ENCODE measurements at places on chromosomes 12 and 14.

- no peak for DNase-seq
These were observed 747 bp upstream of the DACT1 start for GRCh38 chr14:58637040-58637390.

DNA sequence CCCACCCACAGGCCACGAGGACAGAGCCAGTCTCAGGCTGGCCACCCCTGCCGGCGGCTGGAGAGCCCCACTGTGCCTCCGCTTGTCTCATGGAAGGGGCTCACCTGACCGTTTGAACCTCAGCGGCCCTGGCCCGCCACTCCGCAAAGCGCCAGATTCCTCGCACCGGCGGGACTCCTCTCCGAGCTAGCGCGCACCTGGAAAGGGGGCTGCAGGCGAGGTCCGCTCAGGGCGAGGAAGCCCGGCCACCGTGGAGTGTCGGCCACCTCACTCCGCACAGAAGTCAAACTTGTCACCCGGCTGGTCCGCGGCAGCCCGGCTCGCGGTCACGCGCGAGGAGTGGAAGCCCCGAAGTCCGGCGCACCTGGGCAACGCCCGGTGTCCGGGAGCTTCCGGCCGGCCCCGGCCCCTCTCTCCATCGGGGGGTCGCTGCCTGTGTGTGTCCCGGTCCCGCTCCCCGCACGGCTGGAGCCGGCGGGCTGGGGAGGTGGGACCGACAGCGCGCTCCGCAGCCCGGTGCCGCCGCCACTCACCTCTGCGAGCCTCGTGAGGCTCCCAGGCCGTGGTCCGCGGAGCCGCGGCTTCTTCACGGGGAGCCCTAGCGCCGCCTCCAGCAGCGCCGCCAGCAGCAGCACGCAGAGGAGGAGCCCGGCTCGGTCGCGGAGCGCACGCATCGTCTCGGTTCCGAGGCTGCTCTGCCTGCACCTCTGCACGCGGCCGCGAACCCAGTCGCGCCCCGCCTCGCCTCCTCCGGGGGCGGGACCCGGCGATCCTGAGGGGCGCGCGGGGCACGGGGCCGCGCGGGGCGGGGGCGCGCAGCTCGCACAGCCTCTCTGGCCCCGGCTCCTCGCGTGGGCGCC, at the start of gene ISM2:
Gene ISM2 (minus strand): TSS at position 697 of the 860 bp plus-strand sequence. CDS start 23 bp downstream, at position 674.
- DNase-seq, result peak; percentile 7

DNA sequence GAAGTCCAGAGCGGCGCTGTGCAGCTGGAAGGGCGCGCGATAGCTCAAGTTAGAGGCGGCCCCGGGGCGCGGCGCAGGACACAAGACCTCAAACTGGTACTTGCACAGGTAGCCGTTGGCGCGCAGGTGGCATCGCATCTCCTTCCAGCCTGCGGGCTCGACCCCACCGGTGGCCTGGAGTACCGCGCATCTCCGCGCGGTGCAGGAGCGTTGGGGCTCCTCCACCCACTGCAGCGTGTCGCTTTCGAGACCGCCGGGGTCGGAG, 553 bp downstream of the CLEC14A start:
- DNase-seq, result no peak

- no peak for DNase-seq
These were observed 111.9 kb downstream of the PAX9 start for GRCh38 chr14:36773558-36773957.

DNA sequence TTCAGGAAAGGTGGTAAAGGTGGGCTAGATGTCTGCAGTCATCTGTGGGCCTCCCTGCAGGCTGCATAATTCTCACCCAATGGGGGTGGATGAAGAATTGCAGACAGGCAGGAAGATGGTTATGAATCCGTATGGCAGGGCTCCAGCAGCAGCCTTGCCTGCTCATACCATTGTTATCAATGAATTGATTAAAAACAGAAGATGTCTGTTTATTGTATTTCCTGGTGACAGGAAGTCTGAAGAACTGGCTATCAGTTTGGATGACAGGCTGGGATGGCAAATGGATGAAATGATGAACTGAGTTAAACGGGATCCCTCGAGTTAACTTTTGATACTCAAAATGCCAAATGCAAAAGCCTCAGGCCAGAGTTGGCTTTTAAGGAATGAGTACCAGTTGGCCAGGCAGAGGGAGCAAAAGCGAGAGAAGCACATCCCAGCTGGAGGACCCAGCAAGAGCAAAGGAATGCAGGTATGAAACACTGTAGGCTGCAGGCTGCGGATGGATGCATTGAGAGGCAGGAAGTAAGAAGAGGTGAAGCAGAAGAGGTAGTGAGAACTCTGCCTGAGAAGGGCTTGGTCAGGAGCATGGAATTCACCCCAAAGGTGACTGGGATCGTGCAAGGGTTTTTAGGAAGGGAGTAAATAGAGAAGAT, 550.0 kb upstream of the TBX3 start:
- no peak for DNase-seq

DNA sequence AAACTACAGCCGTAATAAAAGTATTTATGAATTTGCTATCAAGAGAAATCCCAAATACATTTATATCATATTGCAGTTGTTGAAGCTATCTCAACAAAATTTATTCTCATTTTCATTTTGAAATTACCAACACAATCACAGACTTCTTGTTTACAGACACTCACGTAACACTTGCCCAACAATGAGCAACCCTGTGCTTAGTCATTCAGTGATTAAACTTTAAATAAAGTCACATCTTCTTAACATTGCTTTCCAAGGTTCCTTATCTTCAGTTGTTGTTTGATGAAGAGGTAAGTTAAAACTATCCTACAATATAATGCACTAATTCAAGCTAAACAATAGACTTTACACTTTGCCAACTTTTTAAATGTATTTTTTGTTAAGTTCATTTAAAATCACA, 601.8 kb downstream of the SLC16A7 start:
- no peak for DNase-seq

- DNase-seq, result no peak
These were observed 17.3 kb downstream of the MAP3K9 start for GRCh38 chr14:70791971-70792370.

GRCh38 chr12:122471324-122472226, 29.2 kb downstream of the ZCCHC8 start:
- peak; percentile 3 for DNase-seq

GRCh38 chr12:120388691-120389481, 19.9 kb upstream of the MSI1 start:
- peak; percentile 55 for DNase-seq

GRCh38 chr12:27672643-27673042, 23.6 kb upstream of the REP15 start:
- no peak for DNase-seq

DNA sequence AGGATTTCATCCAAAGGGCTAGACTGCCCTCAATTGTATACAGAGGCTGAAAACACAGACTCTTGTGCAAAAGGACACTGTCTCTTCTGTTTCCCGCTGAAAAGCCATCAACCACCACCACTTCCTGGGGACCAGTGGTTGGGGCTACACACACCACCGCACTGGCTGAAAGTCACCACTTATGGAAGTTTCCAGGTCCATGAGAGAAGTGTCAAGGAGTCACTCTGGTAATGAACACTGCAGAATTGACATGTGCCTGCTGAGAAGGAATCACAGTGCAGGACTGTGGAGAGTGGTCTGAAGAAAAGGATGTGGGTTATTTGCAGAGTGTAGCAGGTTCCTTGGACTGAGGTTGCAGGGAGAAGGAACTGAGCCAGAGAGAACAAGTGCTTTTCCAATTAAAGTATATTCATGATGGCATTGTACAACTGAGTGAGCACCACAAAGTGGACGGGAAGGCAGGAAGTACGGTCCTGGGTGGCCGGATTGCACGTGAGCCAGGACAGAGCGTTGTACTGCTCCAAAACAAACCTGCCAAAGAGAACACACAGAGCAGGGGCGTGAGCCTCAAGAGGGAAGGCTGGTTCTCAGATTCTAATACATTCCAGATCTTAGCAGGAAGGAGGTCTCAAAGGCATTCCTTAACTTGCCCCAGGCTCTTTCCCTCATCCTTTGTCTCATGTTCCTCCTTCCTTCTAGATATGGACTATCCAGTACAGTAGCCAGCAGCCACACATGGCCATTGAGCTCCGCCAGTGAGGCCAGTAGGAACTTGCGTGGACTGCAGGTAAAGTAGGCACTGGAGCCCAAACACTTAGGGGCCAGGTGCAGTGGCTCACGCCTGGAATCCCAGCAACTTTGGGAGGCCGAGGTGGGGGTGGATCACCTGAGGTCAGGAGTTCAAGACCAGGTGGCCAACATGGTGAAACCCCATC, 316.4 kb downstream of the MED13L start:
- DNase-seq, result no peak

GRCh38 chr12:28869197-28869596, 279.9 kb upstream of the FAR2 start:
- DNase-seq, result no peak

DNA sequence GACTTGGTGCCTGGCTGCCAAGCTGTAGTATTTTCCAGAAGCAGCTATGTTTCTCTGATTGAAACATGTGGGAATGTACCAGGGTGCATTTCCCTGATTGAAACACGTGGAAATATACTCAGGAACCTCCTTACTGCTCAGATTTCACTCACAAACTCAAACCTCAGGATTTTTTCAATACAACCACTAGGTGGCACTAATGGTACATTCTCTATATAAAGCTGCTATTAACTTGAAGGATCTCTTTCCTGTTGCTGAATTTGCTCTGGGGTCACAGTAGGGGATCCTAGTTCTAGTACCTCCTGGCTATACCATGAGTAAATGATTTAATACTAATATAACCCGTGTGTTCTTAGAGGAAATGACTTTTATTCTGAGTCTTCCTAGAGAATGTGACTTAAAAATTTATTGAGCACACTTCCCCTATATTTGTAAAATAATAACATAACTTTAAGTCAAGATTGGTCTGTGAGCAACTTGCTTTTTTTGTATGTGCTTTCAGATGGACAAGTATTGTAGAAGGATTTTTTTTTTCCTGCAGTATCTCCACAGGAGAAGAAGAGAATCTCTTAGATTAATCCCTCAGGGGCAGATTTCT, 173.8 kb upstream of the MIS18BP1 start:
- DNase-seq, result peak; percentile 6

GRCh38 chr14:75877292-75877691, 104.5 kb downstream of the TGFB3 start:
- no peak for DNase-seq

DNA sequence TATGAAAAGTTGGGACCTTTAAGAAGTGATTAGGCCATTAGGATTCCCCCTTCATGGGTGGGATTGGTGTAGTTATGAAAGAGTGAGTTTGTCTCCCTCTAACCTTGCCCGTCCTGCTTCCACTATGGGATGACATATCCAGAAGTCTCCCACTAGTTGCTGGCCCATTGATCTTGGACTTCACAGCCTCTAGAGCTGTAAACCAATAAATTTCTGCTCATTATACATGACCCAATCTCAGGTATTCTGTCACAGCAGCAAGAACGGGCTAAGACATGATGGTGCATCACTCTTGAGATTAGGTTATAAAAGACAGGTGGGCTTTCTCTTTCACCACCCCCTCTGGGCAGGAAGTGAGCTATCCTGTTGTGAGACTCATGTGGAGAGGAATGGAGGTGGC, 8.6 kb upstream of the SMOC1 start:
- DNase-seq, result no peak

- DNase-seq, result no peak
These were observed 326.3 kb upstream of the DIO2 start for GRCh38 chr14:80537626-80538025.

DNA sequence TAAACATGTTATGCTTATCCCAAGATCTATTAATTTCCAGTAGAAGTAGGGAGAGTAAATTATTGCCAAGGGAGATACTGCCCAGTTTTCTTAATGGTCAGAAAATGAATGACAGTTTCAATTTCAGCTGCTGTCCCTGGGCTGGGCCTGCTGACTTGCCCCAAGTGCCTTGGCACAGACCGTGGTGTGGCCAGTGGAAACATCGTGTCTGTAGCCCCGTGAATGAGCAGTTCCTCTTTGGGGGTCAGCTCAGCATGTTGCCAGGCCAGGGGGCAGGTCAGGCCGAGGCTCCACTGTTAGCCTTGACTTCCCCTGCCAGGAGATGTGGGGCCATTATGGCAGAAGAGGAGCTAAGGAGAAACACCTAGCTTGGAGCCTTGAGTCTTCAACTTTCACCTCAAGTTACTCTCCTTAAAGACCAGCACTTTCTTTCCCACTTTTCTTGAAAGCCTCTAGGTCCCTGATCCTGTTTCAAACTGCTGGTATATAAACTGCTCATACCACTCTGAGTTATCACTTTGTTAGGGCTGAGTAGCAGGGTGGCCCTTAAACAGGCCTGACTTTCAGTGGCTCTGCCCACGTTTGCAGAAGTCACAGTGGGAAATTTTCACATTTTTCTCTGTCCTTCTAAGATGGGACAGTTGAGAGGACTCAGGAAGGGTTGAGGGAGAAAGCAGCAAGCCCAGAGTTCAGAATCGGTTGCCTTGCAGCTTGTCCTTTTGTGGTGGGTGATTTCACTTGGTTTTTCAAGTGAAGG, 73.2 kb downstream of the SUSD6 start:
- no peak for DNase-seq

GRCh38 chr14:91774140-91775096, 42.5 kb upstream of the CATSPERB start:
- no peak for DNase-seq

DNA sequence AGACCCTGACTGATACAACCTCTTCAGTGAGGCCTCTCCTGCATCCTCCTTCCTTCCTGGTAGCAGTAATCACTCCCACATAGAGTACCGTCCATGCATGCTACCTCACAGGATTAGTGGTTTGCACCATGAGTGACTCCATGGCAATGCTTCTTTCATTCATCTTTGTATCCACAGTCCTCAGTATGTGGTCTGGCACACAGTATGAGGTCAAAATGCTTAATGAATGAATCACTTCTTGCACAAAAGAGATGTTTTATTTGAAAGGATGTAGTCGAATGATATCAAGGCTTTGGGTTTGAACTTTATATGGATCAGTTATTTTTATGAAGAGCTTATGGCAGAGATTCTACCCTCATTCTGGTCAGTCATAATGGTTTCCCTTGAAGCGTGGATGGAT, 42.2 kb downstream of the KCNA5 start:
- no peak for DNase-seq

GRCh38 chr12:118219772-118220171, 83.8 kb downstream of the PEBP1 start:
- no peak for DNase-seq

DNA sequence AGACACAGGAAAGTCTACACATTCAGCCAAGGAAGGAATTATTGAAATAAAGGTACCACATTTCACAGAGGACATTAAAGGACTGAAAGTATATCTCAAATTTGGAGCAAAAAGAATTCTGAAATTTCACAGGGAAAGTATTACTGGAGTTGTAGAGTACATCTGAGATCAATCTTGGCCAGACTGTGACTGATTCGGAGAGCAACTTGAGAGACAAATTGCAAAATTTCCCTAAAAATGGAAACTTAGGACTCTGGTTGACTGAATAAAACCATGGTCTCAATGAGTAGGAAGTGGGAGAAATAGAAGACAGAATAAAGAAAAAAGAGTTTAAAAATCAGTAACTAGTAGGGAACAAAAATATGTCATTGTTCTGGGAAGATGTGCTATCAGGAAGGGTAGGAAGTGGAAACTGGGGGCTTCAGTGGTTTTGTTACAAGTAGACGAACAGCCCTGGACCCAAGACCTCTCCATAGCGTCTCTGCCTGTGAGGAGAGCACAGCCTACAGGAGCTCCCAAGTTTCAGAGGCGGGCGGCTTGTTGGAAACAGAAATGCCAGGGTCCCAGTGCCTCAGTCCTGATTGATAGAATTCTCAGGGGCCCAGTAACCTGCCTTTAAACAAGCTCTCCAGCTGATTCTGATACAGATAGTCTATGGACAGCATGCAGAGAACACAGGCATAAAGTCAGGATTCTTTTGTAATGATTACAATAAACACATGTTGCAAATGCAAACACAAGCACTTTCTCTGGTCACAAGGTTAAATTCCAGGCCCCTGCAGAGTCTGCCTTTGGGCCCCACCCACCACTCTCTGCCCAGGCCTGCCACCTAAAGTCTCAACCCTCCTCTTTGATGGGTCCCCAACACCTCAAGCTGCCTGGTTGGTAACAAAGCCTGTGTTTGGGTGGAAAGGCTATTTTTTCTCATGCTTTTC, 63.1 kb downstream of the BBS10 start:
- no peak for DNase-seq
